ENCODE measurements at places on chromosomes 7 and 10. TPM values are rescaled to one million over a fixed set of nuclear protein-coding genes. Genes with fewer than 3 reads are reported as not detected.

DNA sequence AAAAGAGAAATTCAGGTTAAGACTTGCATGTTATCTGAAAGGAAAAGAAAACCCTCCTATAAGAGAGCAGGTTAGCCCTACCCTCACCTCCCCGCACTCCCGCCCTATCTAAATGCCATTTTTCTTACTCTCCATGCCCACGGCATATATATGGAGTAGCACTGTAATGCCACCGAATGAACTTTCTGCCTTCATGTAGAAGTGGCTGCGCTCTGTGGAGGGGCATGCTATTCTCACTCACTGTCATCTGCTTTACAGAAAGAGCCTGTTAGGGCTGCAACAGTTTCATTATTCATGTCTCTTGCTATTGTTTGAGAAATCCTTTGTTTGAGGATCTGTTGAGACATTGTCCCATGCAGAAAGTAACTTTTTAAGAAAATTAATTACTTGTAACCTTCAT is 1190.6 kb downstream of the SORCS1 start:
- H3K4me1 ChIP-seq, result no peaks in the 10 kb centered on the region
- no peak for DNase-seq
- no peaks in the 10 kb centered on the region for H3K27me3 ChIP-seq
- H3K4me3 ChIP-seq, result no peak overlapping the region
- no peaks in the 10 kb centered on the region for H3K36me3 ChIP-seq

NPY4R2 gene
- not detected for total RNA-seq

GRCh38 chr7:80542398-80542797 is 30.5 kb upstream of the GNAT3 start:
- H3K4me1 ChIP-seq, result no peaks in the 10 kb centered on the region
- no peaks in the 10 kb centered on the region for H3K36me3 ChIP-seq
- no peak for DNase-seq
- H3K27ac ChIP-seq, result no peak overlapping the region
- H3K27me3 ChIP-seq, result no peaks in the 10 kb centered on the region

DNA sequence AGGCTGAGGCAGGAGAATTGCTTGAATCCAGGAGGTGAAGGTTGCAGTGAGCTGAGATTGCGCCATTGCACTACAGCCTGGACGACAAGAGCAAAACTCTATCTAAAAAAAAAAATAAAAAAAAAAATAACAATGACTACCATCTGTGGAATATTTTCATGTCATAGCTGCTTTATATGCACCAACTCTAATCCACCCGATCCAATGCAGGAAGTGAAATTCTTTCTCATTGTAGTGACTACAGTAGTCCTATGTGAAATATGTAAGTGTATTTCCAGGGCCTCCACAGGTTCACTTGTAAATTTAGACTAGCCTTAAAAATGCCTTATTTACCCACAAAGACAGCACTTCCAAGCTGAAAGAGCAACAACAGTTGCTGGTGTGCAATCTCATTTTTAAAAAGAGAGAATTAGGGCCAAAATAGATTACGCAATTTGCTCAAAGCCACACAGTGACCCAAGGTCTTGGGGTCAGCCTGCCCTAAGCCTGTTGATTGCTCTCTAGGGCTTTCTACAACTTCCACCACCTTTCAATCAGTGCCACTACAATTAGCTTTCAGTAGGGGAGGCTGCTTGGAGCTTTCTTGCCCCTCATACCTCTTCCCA is 25.8 kb upstream of the EGFR start:
- no peak for DNase-seq
- H3K36me3 ChIP-seq, result no peaks in the 10 kb centered on the region
- no peak overlapping the region for H3K27ac ChIP-seq
- H3K27me3 ChIP-seq, result no peaks in the 10 kb centered on the region
- H3K4me3 ChIP-seq, result no peak overlapping the region

HTR5A gene
- total RNA-seq, result not detected

GRCh38 chr7:138934861-138935260 is 46.3 kb downstream of the KIAA1549 start:
- H3K27me3 ChIP-seq, result no peaks in the 10 kb centered on the region
- H3K4me1 ChIP-seq, result peaks cover 12% of the 10 kb centered on the region

- no peak for DNase-seq
- H3K27me3 ChIP-seq, result no peaks in the 10 kb centered on the region
- H3K36me3 ChIP-seq, result no peaks in the 10 kb centered on the region
Measured at GRCh38 chr10:120999868-121000267, 148.7 kb downstream of the WDR11 start.

DNA sequence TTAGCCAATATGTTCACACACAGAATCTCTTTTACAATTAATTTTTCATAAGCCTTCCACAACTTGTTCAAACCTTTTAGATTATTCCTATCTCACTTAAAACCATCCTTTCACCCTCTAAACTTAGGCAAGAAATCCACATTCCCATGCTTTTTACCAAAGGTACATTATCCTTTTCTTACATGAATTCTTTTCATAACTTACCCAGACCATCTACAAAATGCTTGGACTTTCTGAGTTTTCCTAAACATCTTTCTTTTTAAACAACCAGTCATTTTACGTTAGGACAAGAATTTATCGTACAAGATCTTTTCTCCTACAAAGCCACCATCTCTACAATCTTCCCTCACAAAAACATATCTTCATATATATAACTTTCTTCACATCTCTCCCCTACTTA is 18.8 kb upstream of the GARS1 start:
- no peak overlapping the region for H3K27ac ChIP-seq
- H3K4me3 ChIP-seq, result no peak overlapping the region
- H3K36me3 ChIP-seq, result peaks cover 36% of the 10 kb centered on the region
- H3K4me1 ChIP-seq, result no peaks in the 10 kb centered on the region

GRCh38 chr10:132743925-132744490 is 41.9 kb downstream of the NKX6-2 start:
- no peaks in the 10 kb centered on the region for H3K4me1 ChIP-seq
- no peaks in the 10 kb centered on the region for H3K27me3 ChIP-seq
- DNase-seq, result no peak
- H3K36me3 ChIP-seq, result no peaks in the 10 kb centered on the region

- H3K4me3 ChIP-seq, result no peak overlapping the region
- DNase-seq, result no peak
- H3K27me3 ChIP-seq, result no peaks in the 10 kb centered on the region
- no peaks in the 10 kb centered on the region for H3K4me1 ChIP-seq
- H3K27ac ChIP-seq, result no peak overlapping the region
Measured at GRCh38 chr7:110179037-110179436, 911.9 kb upstream of the LRRN3 start.

DNA sequence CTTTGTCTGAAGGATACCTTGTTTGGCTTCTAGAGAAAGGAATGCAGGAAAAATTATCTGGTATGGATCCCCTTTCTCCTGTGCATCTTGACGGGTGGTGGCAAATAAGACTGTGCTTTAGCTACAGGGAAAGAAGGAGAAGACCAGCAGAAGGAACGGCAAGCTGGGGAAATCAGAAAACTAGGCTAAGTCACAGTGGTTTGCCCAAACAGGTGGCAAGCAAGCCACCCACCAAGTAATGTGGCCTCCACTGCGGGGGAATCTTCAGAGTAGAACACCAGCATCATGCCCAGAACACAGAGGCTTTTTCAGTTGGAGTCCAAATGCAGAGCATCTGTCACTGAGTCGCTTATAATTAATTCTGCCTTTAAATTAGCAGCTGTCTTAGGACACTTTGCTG is 282.8 kb downstream of the PHF14 start:
- H3K4me1 ChIP-seq, result no peaks in the 10 kb centered on the region
- H3K36me3 ChIP-seq, result no peaks in the 10 kb centered on the region
- H3K27ac ChIP-seq, result no peak overlapping the region

GRCh38 chr10:75682649-75683557 is 251.5 kb downstream of the LRMDA start:
- H3K27me3 ChIP-seq, result no peaks in the 10 kb centered on the region
- no peaks in the 10 kb centered on the region for H3K36me3 ChIP-seq
- no peaks in the 10 kb centered on the region for H3K4me1 ChIP-seq
- no peak overlapping the region for H3K27ac ChIP-seq
- no peak for DNase-seq
- H3K4me3 ChIP-seq, result no peak overlapping the region

DNA sequence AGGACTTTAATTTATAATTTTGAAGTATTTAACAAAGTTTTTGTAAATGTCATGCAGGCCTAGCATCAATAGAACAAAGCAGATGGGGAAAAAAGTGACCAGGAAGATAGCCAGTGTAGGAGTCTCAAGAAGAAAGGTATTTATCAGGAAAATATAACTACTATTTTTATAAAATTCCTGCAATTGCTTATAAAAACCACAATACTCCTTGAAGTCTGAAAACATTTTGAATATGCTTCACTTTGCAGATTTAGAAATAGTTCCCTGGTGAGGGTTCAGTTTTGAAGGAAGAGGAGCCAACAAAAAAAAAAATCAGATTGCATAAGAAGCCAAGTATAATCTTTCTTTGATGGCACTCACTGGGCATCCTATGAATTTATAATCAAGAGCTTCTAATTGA is 34.1 kb downstream of the MTERF1 start:
- no peak for DNase-seq
- no peak overlapping the region for H3K4me3 ChIP-seq
- H3K27me3 ChIP-seq, result no peaks in the 10 kb centered on the region
- no peak overlapping the region for H3K27ac ChIP-seq
- H3K36me3 ChIP-seq, result no peaks in the 10 kb centered on the region

ZNF727 gene
- not detected for total RNA-seq

SPDYE17 gene
- total RNA-seq, result not detected

GRCh38 chr10:14250496-14251076 is 80.1 kb downstream of the FRMD4A start:
- H3K27me3 ChIP-seq, result peaks cover 19% of the 10 kb centered on the region
- no peak overlapping the region for H3K4me3 ChIP-seq
- no peak for DNase-seq
- H3K36me3 ChIP-seq, result no peaks in the 10 kb centered on the region
- H3K4me1 ChIP-seq, result no peaks in the 10 kb centered on the region
- no peak overlapping the region for H3K27ac ChIP-seq

DNA sequence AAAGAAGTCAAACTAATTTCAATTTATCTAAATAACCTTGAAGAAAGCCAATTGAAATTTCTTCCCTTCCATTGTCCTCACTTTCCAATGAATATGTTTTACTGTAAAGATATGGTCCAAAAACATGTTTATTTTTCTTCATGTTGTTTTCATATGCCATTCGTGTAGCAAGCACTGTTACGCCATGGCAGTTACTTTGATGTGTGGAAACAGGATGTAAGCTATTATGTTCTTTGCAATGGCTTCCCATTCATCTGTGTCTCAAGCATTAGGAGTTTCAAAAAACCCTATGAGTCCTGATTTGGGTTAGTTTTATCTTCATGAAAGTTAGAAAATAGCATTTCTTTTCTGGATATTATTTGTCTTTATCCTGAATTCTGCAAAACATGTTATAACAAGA is 31.0 kb downstream of the GPR141 start:
- DNase-seq, result no peak
- H3K4me1 ChIP-seq, result no peaks in the 10 kb centered on the region
- H3K27ac ChIP-seq, result no peak overlapping the region
- no peaks in the 10 kb centered on the region for H3K27me3 ChIP-seq
- H3K4me3 ChIP-seq, result no peak overlapping the region

TNPO3 gene
- total RNA-seq, result 58.5 TPM

CCNJ gene
- total RNA-seq, result 12.2 TPM

SIRT1 gene
- total RNA-seq, result 22.8 TPM

DNA sequence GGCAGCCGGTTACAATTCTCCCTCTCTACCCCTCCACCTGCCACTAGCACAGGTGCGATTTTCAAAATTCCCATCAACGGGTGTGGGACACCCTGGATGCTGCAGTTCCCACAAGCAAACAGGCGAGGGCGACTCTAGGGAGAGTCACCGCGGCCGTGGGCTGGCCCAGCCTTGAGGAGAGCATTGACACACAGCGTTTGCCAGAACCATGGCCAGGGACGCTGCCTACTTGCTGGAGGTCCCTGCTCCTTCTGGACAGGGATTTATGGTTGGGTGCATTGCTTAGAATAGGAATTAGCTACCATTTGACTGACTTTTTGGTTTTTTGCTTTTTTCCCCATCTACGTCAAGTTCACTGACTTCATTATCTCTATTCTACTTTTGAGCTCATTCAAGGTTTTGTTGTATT is 19.0 kb upstream of the CLDN4 start:
- 0 out of 2 replicates have a peak overlapping the region, but pooled peaks have one; percentile 13 for H3K27ac ChIP-seq
- no peaks in the 10 kb centered on the region for H3K27me3 ChIP-seq
- no peak overlapping the region for H3K4me3 ChIP-seq

GPR26 gene
- not detected for total RNA-seq

DNA sequence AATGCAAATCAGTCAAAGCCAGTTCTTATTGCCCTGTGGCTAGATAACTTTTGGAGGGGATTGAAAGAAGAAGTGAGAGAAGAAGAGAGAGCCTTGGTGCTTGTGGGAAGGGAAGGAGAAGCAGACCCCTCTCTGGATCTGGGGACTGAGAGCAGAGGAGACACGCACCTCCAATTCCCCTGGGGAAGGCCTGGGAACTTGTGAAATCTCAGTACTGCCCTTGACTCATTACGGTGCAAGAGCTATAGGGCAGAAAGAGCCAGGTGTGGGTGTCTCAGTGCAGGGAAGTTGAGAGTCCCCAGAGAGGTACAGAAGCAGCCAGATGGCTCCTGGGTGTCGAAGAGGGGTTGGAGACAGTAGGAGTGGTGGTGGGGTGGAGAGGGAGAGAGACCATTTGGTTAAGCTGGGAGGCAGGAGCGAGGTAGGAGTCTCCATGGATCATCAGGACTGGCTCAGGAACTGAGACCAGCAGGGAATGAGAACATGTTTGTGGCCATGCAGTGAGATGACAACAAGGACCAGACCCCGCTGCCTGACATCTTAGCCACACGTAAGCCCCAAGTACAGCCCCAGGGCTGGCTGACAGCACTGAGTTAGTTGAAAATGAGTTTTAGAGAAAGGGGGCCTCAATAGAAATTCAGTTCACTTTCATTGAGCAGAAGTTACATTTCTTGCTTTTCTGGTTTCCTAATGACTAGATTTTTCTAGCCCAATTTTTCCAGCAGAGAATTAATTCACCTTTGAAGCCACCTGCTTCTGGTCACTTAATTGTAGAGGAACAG is 238.2 kb downstream of the BUB3 start:
- no peaks in the 10 kb centered on the region for H3K27me3 ChIP-seq
- no peaks in the 10 kb centered on the region for H3K36me3 ChIP-seq
- no peaks in the 10 kb centered on the region for H3K4me1 ChIP-seq
- no peak for DNase-seq

HGF gene
- 0.15 TPM for total RNA-seq

DNA sequence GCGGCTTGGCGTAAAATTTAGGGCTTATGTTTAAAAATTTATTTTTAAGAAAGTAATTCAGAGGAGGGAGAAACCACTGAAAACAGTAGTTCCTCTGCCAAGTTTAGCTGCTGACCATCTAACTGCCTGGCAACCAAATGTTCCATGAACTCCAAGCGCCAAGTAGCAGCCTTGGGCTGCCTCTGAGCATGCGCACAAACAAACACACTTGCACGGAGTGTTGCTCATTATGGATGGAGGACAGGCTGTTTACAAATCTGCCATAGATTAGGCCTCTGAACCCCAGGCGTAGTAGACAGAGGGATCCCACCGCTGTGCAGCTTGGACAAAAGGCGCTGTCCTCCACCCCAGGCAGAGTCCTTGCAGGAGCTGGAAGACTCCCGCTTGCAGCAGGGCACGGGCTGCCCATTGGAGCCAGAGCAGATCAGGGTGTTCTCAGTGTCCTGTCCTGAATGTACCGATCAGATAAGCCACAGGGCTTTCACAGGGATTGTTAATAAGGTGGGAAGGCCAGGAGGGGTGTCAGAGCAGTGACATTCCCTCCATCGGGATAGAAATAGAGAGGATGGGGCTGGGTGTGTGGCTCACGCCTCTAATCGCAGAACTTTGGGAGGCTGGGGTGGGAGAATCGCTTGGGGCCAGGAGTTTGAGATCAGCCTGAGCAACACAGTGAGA is 47.7 kb upstream of the LYZL1 start:
- no peaks in the 10 kb centered on the region for H3K4me1 ChIP-seq
- no peak for DNase-seq
- H3K27ac ChIP-seq, result no peak overlapping the region
- no peaks in the 10 kb centered on the region for H3K36me3 ChIP-seq
- H3K4me3 ChIP-seq, result no peak overlapping the region

Measured in HCT116 (cell line).